ENCODE measurements at places on chromosomes 12 and 14.

DNA sequence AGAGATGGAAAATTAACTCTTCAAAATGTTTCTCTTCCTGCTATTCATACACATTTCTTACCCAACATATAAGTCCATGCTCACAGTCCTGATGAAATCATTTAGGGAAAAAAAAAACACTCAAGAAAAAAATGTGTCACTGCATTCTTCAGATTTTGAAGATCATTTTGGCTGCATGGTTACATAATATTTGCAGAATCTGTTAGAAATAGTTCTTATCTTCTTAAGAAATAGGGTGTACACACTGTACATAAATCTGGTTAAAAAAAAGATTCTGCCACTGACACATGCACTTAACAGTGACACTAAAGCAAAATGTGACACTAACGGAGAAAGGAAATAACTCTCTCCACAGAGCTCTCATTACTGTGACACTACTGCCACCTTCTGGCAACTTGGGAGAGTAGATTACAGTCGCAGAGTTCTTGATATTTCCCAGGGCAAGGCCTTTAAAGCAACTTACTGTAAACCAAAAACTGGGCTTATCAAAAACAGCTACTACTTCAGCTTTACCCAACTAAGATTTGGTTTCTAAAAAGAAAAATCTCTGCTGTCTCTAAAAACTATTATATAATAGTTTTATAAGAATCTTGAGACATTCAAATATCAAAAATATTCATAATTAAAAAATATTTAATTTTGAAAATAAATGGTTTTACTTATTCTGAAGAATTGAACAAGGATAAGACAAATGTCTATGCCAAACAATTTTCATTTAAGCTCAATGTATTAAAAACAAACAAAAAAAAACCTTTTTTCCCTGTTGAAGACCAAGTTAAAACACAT lies 65.0 kb downstream of the SETD3 start:
- peak; percentile 56 for DNase-seq

DNA sequence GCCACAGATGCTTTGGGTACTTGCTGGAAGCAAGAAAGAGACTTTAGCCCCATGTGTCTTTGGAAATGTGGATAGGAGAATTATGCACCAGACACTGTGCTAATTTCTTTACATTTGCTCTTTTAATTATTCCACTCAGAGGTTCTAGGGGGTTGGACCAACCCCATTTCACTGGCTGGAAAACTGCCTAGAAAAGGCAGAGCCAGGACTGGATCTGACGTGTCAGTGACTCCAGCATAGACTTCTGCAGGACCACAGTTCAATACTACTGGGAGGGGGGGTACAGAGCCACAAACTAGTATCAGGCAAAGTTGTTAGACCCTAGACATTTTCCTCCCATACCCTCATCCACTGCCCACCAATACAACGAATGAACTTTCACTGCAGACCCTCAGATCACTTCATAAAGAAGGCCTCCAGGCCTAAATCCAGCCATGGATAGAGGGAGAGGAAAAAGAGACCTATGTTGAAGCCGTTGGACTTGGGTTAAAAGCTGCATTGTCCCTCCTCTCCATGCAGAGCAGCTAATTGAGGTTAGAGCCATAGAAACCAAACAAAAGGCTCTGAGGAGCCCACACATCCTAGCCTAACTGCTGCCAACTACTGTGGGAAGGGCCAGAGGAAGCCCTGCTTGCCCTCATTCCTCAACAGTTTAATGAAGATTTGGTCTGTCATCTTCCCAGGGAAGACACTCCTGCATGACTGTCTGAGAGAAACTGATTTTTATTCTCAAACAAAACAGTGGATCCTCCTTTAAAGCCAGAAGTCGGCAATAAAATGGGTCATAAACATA lies 68.7 kb downstream of the STON2 start:
- no peak for DNase-seq

DNA sequence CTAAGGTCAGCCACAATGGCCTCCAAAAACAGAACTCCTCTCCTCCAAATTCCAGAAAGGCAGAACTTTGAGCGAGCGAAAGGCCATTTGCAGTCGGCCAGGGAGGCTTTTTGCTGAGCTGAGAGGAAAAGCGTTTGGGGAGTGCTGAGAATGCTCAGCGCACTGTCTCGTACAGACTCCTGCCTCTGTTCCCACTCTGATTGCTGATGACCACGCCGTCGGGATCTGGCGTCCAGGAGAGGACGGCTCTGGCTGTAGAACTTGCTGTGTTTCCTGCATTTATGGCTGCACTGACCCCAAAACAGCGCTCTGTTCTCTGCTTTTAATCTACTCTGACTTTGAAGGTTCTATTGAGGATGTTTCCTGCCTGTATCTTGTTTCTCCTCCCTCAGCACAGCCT lies 82.4 kb upstream of the WSCD2 start:
- no peak for DNase-seq

DNA sequence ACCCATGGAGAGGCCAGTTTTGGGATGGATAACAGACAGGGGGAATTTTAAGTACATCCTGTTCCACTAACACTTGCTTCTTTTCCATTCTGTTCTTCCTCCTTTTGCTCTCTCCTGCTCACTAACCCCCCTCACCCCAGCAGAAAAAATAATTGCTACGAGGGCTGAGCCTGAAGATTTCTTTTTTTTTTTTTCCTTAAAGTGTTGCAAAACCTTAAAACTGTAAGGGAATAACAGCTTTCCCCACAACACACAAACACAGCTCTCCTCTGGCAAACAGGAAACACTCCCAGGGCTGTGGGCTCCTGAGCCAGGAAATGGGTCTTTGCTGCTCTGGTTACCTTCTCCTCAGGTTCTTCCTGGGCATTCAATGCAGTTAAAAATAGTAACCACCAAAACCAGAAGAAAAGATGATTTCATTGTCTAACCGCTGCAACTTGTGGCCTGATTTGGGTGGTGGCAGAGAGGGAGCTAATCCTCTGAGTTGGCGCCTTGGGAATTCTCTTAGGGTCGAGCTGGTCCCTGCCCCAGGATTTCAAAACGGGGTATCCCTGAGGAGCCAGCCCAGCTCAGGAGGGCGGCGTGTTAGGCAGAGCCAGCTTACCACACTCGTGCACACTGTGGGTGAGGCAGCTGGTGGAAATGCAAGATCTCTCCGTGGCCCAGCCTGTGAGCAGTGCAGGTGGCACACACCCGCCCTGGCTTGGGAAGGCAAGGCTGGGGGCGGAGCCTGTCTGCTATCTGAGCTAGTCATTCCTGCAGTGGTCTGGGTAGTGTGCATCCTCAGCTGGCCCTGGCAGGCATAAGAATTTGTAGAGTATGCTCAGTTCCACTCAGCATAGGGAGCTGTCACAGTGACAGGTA lies 17.1 kb upstream of the EMP1 start:
- no peak for DNase-seq

GRCh38 chr12:113152835-113153814 lies 3.6 kb downstream of the CFAP73 start:
- peak; percentile 30 for DNase-seq

DNA sequence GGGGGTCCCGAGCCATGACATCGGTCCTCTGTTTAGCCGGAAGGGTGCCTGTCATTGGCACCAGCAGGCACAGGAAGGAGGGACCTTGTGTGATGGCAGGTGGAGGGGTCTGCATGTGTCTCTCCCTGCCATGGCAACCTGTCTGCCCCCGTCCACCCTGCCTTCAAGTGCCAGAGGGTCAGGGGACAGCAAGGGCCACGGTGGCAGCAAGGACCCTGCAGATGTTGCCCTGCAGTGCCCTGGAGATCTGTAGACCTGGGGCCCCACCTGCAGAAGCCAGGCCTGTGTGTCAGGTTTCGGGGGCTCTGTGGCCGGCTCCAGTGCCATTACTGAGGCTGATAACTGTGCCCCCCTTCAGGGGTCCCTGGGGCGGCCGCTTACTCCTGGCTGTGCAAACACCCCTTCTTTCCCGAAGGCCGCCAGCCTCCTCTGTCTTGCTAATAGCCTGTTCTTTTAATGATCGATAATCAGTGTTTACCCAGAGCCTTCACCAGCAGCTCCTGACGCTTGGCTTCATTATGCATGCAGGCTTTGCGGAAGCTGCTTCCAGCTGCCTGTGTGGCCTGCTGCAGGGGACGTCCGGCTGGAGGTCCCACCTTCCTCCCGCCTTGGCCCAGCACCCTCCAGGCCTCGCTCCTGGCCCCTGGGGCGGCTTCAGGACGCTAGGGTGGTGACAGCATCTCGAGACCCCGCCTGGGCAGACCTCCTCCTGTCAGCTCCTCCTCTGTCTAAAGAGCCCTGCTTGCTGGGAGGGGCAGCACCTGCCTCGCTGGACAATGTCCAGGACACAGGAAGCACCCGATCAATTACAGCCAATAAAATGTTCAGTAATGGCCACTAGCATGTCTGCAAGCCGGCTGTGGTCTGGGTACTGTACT lies 153.0 kb downstream of the KIF26A start:
- no peak for DNase-seq

GRCh38 chr12:115456946-115457689 lies 773.1 kb upstream of the TBX3 start:
- no peak for DNase-seq

DNA sequence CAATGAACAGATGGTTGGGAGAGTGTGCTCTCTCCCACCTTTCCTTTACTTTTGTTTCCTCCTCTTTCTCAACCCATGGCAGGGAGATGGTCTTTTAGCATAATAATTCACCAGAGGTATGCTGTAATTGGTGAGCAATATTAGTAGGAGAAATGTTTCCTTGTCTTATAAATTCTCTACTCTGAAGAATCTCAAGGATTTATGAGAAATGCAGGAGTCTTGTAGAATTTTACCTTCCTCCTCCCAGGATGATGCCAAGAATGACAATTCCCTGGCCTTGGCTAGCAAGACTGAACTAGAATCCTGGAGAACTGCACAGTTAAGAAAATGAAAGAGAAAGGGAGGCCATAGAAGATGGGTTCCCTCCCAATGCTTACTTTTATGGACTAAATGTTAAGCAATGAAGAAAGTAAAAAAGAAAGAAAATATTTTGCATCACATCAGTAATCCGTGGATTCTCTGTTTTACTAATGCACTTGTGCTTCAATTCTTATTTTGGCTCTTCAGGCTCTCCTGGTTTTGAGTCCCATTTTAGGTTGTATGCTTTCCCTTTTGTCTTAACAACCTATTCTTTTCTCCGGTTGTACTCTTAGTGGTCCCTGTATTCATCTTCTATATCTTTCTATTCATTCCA lies 192.9 kb upstream of the GARIN6 start:
- no peak for DNase-seq

DNA sequence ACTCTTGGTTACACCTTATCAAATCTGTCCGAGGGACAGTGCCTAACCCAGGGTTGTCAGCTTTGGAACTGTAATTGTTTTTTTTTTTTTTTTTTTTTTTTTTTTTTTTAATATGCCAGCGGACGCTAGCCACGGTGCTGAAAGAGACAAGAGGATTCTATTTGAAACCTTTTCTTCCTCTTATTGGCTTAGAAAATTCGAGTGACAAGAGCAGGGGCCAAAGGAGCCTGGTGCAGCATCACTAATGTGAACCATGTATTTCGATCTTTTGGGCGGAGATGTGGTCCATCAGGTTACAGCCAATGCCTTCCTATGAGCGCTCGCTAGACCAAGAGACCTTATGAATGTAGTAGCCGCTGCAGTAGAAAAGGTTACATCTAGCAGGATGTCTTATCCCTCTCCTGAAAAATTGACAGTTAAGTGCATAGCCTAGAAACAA lies 922 bp downstream of the PTPRR start:
- no peak for DNase-seq

DNA sequence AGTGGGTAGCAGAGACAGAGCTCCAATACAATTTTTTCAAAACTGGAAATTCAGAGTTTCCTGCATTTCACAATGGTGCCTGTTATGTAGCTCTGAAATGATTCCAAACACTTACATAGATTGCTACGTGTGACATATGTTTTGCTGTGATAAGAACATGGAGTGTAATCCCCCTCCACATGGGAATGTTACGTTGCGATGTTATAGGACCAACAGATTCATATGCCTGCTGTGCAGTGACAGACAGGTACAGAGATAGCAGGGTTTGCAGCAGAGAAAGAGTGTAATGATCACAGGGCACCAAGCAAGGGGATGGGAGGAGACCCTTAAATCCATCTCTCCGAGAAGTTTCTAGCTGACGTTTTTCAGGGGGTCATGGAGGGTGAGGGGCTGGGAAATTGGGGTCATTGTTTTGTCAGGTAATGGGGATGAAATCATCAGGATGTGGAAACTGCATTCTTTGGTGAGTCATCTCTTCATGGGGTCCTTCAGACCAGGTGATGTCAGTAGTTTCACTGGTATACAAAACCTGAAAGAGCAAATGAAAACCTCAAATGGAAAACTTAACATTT lies 76.6 kb upstream of the OSBPL8 start:
- DNase-seq: no peak

GRCh38 chr14:103192246-103192840 lies 69.1 kb downstream of the TNFAIP2 start:
- no peak for DNase-seq

GRCh38 chr14:26174395-26174794 lies 423.4 kb downstream of the NOVA1 start:
- no peak for DNase-seq
